ENCODE measurements at places on chromosomes 7 and 10.

DNA sequence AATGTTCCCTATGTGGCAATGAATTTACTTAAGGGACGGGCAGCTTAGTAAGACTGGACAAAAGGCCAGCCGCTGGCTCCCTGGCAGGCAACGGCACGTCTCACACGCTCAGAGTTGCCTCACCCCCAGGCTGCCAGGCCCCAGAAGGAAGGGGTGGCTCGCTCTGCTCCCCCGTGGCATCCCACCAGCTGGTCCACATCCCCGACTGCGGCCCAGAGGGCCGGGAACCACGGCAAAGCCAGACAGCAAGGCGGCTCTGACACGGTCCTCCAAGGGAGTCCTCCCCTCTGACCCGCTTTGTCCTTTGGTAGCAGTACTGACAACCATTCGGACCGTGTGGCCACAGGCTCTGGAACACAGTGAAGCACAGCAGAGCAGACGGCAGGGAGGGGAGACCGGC, 34.1 kb downstream of the NUDT1 start:
- no peak for DNase-seq

DNA sequence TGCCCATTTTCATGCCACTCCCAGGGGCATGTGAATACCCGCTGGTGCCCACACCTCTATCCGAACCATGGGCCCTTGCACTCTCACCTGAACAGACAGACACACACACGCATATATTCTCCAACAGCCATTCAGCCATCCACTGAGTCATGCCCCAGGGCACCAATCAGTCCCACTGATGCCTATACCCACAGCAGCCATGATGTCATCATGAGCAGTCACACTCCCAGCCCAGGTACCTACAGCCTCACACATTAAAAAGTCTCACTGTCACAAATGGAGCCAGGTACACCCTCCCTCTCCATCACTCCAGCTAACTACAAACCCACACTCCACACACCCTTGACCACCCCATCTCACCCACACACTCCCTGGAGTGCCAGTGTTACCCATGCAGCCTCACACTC, 12.2 kb downstream of the VSIR start:
- no peak for DNase-seq

DNA sequence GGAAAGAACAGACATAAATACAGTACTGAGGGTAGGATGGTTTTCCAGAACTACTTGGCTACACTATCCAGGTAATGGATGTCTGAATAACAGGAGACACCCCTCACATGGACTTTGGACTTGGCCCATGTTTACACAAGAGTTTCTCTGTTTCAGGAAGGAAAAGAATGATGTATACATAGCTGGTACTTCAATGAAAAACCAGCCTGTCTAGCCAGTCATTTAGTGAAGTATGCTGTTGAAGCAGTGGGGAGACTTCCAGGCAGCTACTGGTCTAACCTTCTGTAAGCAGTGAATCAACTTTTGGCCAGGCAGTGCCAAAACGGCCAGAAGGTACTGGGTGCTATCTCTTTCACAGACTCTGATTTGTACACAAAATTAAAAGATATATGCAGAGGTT, 135.0 kb downstream of the MBL2 start:
- no peak for DNase-seq

DNA sequence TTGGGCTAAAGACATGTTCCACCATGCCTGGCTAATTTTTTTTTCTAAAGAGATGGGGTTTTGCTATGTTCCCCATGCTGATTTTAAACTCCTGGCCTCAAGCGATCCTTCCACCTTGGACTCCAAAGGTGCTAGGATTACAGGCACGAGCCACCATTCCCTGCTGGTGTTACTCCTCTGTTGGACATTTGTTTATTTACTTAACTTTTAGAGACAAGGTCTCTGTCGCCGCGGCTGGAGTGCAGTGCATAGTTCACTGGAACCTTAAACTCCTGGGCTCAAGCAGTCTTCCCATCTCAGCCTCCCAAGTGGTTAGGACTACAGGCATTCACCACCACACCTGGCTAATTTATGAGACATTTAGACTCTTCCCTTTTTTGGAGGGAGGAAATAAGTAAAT, 38.9 kb downstream of the CCAR1 start:
- DNase-seq: no peak

GRCh38 chr7:50262446-50262845, 42.1 kb upstream of the IKZF1 start:
- DNase-seq: peak; percentile 61

Data from CD4-positive, alpha-beta T cell treated with Interferon alpha-2 for 1 hour (primary cell).